ENCODE measurements at places on chromosomes 2 and 18. TPM values are rescaled to one million over a fixed set of nuclear protein-coding genes. Genes with fewer than 3 reads are reported as not detected.

DNA sequence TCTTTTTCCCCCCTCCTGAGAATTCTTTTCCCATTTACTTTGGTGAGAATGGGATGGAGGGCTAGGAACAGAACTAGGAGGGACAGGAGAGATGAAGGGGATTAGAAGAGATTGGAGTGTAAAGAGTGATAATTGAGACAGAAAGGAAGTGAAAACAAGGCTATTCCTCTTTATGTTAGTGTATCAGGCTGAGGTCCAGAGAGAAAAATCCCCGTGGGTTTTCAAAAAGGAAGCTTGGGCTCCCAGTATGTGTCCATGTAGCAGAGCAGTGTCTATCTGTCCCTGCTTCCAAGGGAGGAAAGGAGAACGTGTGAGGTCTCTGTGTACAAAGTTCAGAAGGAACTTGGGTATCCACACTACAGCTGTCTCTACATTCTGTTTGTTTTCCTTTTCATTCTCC, 59.9 kb upstream of the KCNE4 start:
- ATAC-seq = no peak

GRCh38 chr2:172572981-172573380, 17.1 kb downstream of the PDK1 start:
- no peak for ATAC-seq

GRCh38 chr2:237923481-237924163, 43.2 kb upstream of the UBE2F start:
- ATAC-seq = peak; percentile 94

- ATAC-seq = no peak
These were observed 29.5 kb upstream of the SAP130 start for GRCh38 chr2:128057334-128057733.

- peak; percentile 79 for ATAC-seq
These were observed 502 bp downstream of the TUBB6 start for GRCh38 chr18:12308386-12309100.

DNA sequence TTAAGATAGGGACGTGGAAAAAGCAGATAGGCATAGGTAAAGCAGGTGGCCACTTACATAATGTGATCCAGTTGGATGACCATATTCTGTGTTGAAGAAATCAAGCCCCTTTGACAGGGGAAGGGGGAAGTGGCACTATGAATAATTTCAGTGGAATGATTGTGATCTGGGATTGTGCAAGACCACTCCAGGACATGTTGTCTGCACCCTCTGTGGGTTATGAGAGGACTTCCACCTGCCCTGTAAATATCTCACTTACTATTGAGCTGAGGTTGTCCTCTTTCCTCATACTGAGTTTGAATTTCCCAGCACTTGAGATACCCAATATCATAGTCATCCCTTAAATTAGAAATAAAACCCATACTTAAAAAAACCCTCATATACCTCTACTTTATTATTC, 220.7 kb downstream of the IRS1 start:
- no peak for ATAC-seq

LIMS2 gene
- 6.0 TPM for total RNA-seq

HOXD1 gene
- 0.16 TPM for total RNA-seq

REG3A gene
- not detected for total RNA-seq

Measured in esophagus mucosa (tissue), 1 donor.